Activated T-helper 17 cell treated with anti-CD3 and anti-CD28 coated beads, Interleukin-2, amount 50 U/mL, for 72 hours (primary cell): ENCODE measurements at places on chromosomes 1 and 21.

DNA sequence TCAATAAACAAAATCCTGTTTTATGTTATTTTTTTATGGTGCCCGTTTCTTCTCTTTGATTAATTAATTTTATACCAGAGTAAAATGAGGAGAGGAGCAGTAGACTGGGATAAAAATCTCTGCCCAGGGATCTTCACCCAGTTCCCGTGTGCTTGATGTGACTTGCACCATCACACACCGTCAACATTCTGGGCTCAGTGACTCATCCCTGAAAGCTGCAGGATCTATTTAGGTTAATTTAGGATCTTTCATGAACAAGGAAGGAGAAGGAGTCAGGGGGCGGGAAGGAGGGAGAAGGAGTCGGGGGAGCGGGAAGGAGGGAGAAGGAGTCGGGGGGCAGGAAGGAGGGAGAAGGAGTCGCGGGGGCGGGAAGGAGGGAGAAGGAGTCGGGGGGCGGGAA, 182.4 kb downstream of the SMYD3 start:
- ATAC-seq, result no peak

DNA sequence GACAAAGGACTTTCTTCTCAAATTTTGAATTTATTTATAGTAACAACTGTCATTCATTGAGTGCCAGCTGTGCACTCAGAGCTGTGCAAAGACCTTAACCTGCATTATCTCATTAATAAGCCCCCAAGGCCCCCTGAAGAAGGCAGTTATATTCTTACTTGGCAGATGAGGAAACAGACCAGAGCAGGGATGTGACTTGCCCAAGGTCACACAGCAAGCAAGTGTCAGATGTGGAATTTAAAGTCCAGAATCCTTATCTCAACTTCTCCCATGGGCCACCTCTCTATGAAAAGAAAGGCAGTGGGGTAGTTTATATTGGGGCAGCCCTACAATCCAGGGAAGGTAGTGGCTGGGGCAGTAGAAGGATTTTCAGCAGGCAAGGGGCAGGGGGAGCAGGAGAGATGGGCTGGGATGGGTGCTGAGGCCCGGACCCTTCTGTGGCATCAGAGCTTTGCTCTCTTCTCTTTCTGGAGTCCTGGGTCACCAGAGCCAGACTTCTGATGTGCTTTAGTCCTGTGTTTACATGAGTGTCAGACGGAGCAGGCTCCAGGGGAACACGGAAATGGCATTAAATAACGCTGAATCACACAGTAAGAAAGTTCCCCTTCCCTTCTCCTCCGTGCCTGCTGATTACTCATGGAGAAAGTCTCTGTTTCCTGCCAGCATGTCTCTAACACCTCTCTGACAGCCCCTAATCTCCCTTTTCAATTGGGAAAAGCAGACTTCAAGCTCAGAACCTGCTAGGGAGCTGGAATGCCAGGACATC, 39.5 kb downstream of the EPHB2 start:
- ATAC-seq, result peak; percentile 87

GRCh38 chr1:178953034-178953433, 72.7 kb upstream of the FAM20B start:
- ATAC-seq, result no peak

DNA sequence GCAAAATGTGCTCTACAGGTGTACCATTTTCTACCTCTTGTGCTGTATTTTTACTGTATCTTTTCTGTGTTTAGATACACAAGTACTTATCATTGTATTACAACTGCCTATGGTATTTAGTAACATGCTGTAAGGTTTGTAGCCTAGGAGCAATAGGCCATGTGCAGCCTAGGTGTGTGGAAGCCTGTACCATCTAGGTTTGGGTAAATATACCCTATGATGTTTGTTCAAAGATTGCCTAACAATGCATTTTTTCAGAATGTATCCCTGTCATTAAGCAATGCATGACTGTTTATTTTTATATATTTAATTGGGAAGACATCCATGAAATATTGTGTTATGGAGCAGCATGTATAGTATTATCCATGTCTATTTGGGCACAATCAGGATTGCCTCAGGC, 11.0 kb downstream of the ETV3L start:
- ATAC-seq, result no peak

- ATAC-seq, result no peak
These were observed 52.4 kb downstream of the SLC37A1 start for GRCh38 chr21:42565886-42566523.

DNA sequence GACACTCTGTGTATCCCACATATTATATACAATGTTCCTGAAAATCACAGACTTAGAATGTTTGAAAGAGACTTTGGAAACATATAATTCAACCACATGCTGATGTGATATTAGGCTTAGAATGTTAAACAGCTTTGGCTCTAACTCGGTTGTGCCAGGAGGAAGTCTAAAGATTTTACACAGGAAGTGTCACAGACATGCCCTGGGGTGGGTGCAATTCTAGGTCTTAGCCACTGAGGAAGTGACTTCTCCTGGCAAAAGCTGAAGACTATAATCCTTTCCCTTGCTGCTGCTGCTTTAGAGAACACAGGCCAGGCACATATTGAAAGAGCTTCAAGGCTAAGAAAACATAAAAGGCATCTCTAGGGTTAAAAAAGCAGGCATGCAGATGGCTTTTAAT, 51.0 kb downstream of the RPL5 start:
- ATAC-seq, result peak; percentile 64

- no peak for ATAC-seq
These were observed 82.3 kb downstream of the FCRL5 start for GRCh38 chr1:157469752-157470675.

DNA sequence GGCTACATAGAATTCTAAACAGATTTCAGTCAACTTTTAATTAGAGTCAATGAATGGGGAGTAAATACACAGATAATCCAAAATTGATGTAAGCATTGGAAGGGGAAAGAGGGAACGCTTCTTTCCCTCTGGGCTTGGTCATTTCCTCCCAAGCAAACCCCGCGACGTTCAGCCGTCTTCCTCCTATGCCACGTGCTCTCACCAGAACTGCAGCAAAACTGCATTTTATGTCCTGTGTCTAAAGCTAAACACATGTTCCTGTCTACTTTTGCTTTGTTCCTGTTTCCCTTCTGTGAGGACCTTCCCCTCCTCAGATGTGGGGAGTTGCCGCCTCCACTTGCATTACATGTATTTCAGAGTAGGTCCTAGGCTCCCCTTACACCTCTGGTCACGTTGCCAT, 27.2 kb downstream of the UTP25 start:
- no peak for ATAC-seq
